ENCODE measurements at places on chromosomes 2 and 18. TPM values are rescaled to one million over a fixed set of nuclear protein-coding genes. Genes with fewer than 3 reads are reported as not detected.

DNA sequence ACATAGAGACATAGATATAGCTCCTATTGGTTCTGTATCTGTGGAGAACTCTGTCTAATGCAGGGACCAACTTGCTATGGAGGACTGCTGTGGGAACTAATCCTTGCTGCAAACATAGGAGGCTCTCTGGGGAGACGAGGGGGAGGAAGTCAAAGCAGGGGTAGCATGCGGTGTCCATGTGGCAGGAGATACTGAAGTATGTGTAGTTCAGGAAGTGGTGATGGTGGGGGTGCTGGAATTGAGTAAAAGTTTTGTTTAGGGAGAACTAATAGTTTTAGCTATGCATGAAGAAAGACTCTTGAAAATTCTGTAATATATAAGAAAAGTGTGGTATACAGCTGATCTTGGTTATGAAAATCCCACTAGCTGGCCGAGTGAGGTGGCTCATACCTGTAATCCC lies 62.0 kb downstream of the ANKRD44 start:
- peak overlapping the region; percentile 85 for H3K27ac ChIP-seq
- no peak for DNase-seq
- peaks cover 61% of the 10 kb centered on the region for H3K4me1 ChIP-seq
- peaks cover 34% of the 10 kb centered on the region for H3K36me3 ChIP-seq

- H3K27me3 ChIP-seq = peaks cover 26% of the 10 kb centered on the region
- peak overlapping the region; percentile 9 for H3K4me3 ChIP-seq
- no peak overlapping the region for H3K27ac ChIP-seq
- H3K4me1 ChIP-seq = peaks cover 15% of the 10 kb centered on the region
These were observed 245.9 kb upstream of the PXDN start for GRCh38 chr2:1990151-1990589.

GRCh38 chr2:2788076-2788475 lies 457.0 kb upstream of the MYT1L start:
- no peak overlapping the region for H3K27ac ChIP-seq
- H3K4me3 ChIP-seq = no peak overlapping the region

Gene CMPK2
- 102 TPM for total RNA-seq

DNA sequence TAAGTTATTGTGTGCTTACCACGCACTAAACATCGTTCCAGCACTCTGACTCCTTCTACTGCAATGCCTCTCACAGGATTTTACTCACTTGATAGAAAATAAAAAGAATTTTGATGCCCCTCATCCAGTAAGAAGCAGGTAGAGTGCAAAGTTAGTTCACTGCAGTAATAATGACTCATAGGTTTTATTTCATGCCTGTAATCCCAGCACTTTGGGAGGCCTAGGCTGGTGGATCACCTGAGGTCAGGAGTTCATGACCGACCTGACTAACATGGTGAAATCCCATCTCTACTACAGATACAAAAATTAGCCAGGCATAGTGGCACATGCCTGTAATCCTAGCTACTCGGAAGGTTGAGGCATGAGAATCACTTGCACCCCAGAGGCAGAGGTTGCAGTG lies 190.6 kb downstream of the RAD51AP2 start:
- no peaks in the 10 kb centered on the region for H3K36me3 ChIP-seq
- H3K27ac ChIP-seq = no peak overlapping the region
- H3K4me1 ChIP-seq = no peaks in the 10 kb centered on the region
- no peak for DNase-seq
- no peaks in the 10 kb centered on the region for H3K27me3 ChIP-seq

DNA sequence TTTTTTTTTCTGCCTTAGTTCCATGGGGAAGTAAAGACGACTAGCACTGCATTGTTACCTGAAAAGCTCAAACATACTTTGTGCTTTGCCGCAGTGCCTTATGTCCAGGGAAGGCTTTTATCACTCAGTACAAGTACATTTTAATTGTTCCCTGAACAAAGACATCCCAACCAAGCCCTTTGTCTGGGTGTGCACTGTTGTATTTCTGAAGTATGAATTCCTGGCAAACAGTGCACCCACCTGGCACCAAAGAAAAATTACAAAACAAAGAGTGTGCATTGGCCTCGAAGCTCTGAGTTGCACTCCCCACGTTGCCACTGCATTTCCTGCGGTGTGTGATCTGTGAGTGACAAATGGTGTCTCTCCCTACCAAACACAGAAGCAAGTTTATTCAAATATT lies 858.5 kb upstream of the PIK3C3 start:
- no peak for DNase-seq
- H3K27me3 ChIP-seq = no peaks in the 10 kb centered on the region
- H3K4me1 ChIP-seq = no peaks in the 10 kb centered on the region
- no peak overlapping the region for H3K27ac ChIP-seq

Gene VWA3B
- total RNA-seq = not detected

Gene ABCG5
- not detected for total RNA-seq

DNA sequence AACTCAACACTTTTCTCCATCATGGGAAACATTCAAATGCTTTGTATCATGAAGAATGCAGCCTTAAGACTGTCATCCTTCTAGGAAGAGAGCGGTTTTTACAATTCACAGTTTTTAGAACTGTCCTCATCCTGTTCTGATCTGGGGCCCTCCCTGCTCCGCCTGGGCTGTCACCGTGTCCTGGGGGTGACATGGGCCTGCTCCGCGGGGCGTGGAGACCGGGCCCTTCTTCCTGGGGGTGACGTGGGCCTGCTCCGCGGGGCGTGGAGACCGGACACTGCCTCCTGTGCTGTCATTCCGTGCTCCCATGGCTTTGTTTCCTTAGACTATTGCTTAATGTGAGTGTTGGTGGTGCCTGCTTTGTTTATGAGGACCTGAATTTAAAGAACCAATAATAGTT lies 122.8 kb downstream of the TMEM18 start:
- H3K4me3 ChIP-seq = no peak overlapping the region
- no peaks in the 10 kb centered on the region for H3K36me3 ChIP-seq
- no peaks in the 10 kb centered on the region for H3K4me1 ChIP-seq
- peaks cover 11% of the 10 kb centered on the region for H3K27me3 ChIP-seq
- no peak for DNase-seq

Gene MC2R
- not detected for total RNA-seq

DNA sequence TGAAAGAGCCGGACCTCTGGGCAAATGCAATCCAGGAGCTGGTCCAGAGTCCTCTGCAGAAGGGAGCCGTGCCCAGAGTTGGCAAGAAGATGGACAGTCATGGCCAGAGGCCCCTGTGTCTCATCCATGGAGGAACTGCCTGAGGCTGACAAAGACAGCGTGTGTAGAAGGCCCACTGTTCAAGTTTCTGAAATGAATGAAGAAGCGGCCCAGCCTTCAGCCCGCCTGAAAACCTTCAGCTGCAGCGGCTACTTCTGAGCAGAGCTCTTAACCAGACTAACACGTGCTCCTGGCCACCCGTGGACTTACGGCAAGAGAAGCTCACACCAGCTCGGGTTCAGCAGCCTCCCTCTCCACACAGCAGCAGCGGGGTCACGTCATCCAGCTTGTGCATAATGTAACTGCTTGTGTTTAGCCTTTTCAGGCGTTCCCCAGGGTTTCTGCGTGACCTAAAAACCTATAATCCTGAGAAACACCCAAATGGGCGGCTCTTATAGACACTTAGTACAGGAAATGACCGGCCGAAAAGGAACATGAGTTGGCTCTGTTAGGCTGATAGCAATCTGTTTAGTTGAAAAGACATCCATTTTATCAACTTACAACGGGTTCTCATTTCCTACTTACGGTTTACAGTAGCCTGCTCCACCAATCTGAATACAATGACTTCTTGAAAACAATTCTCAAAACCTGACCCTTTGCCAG lies at the start of gene FAM124B:
FAM124B (minus strand) TSS at position 467 of the 702 bp plus-strand sequence; CDS start at position 128, 339 bp downstream.
- no peaks in the 10 kb centered on the region for H3K36me3 ChIP-seq
- peak within 1 kb of the TSS; percentile 79 for H3K4me3 ChIP-seq
- peaks cover 8% of the 10 kb centered on the region for H3K27me3 ChIP-seq
- peak within 1 kb of the TSS; percentile 74 for H3K27ac ChIP-seq
- H3K4me1 ChIP-seq = peaks cover 3% of the 10 kb centered on the region
- DNase-seq = peak; percentile 39

- H3K27ac ChIP-seq = no peak overlapping the region
- no peaks in the 10 kb centered on the region for H3K36me3 ChIP-seq
- H3K4me3 ChIP-seq = no peak overlapping the region
- DNase-seq = no peak
- H3K27me3 ChIP-seq = peaks cover 7% of the 10 kb centered on the region
These were observed 142.1 kb downstream of the SLC4A10 start for GRCh38 chr2:161766334-161766733.

Gene HAUS1
- total RNA-seq = 49.4 TPM

DNA sequence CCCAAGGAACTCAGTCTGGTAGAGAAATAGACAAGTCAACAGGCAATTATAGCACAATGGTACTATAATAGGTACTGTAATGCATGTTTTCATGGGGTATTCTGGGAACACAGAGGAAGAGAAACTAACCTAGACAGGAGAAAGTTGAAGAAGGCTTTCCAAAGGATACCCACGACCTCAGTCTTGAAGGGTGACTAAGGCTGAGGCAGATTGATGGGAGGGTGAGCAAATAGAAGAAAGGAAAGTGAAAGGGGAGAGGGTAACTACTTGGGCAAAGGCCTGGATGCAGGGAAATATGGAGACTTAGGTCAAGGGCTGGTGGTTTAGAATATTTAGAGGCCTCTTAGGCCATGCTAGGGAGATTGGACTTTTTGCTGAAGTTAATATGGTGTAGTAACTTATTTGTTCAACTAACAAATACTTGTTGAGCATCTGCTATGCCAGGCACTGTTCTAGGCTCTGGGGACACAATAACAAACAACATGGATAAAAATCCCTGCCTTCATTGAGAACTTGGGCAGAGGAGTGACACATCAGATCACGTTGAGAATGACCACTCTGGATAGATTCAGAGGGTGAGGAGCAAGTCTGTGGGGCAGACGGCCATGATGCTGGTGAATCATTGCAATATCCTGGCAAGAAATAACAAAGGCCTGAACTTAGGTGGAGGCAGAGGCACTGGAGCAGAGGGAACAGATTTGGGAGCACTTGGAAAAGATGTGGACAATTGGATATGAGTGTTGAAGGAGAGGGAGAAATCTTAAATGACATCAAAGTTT lies 56.4 kb downstream of the PLB1 start:
- H3K36me3 ChIP-seq = no peaks in the 10 kb centered on the region
- H3K27ac ChIP-seq = peak overlapping the region; percentile 2
- DNase-seq = no peak

DNA sequence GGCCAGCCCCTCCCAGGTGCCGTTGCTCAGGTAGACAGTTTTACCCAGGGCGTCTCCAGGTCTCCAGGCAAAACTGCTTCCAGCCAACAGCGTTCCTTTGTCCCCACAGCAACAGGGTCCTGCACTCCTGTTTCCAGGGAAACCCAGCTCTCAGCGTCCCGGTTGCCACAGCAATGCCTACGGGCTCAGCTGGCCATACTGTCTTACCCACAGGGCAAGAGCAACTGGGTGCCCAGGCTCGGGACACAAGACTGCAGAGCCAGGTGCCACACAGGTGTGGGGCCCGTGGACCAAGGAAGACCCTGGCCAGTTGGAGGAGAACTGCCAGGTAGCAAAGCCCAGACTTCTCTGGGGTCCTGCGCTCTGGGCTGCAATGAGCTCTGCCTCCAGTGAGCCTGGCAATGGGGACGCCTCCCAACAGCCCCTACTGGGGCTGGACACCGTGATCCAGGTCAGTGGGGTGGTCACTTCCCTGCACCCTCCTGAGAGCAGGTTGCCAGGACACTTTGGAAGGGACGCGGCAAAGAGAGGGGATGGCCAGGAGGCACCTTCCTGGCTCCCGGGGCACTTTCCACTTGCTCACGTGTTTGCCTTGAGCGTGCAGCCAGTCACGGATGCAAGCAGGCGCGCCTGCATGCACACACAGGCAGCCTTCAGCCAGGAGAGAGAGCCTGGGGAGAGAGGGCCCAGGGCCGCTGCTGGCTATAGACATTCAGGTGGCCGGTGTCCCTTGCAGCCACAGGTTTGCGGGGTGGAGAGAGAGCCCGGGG lies at the start of gene CROCC2:
CROCC2 (plus strand) TSS at position 196 of the 770 bp plus-strand sequence; CDS start at position 374, 178 bp downstream.
- H3K36me3 ChIP-seq = no peaks in the 10 kb centered on the region
- DNase-seq = no peak
- H3K27me3 ChIP-seq = peaks cover 1% of the 10 kb centered on the region
- H3K4me3 ChIP-seq = no peak within 1 kb of the TSS
- no peaks in the 10 kb centered on the region for H3K4me1 ChIP-seq

- H3K36me3 ChIP-seq = peaks cover 5% of the 10 kb centered on the region
- peak; percentile 57 for DNase-seq
- H3K27me3 ChIP-seq = peaks cover 19% of the 10 kb centered on the region
- peaks cover 10% of the 10 kb centered on the region for H3K4me1 ChIP-seq
- H3K4me3 ChIP-seq = no peak overlapping the region
- H3K27ac ChIP-seq = no peak overlapping the region
These were observed 105.9 kb upstream of the CREB1 start for GRCh38 chr2:207423886-207424285.

GRCh38 chr2:176075481-176075880 lies 8.3 kb downstream of the EVX2 start:
- peaks cover 5% of the 10 kb centered on the region for H3K4me1 ChIP-seq
- no peak overlapping the region for H3K4me3 ChIP-seq
- H3K27ac ChIP-seq = no peak overlapping the region
- DNase-seq = no peak

Gene ACYP2
- total RNA-seq = 13.9 TPM

DNA sequence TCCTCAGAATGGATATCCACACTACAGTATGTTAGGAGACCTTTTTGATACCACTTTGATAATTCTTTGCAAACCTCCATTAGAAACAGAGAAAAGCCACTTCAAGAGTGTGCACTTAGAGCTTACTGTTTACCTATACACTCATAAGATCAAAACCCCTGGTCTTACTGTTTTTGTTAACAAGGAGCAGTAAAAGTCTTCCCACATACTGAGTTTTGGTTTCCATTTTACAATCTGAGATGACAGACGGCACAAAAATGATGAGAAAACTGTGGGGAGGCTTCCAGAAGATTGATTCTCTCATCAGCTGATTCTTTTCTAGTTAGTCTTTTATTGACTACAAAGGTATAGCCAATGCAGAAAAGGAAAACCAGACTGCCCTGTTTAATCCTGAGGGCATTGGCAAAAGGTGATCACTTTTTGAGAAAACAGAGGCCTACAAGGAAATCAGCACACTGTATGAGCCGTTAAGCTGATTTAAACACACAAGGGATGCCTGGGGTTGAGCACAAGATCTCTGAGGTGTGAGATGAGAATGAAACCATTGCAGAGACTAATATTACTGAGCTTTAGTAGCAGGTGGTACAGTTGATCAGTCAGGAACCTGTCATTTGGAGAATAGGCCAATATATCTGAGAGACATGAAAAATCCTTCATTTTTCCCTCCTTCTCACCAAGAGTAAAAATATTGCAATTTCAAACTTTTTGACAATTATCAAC lies 368.6 kb downstream of the GRB14 start:
- no peaks in the 10 kb centered on the region for H3K36me3 ChIP-seq
- H3K4me3 ChIP-seq = no peak overlapping the region
- H3K4me1 ChIP-seq = no peaks in the 10 kb centered on the region
- no peaks in the 10 kb centered on the region for H3K27me3 ChIP-seq
- DNase-seq = no peak

DNA sequence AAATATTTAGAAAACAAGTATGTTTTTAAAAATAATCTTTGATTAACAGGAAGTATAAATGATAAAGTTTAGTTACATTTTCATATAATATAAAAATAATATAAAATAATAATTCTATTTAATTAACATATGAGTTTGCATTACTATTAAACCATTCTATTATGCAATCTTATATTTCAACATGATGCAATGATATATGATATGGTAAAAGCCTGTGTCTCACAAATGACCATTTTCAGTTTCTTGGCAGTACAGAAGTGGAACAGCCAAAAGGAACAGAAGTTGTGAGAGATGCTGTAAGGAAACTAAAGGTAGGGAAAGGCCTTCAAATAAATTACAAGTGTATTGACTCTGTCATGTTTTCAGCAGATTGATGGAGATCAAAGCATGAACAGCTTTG lies 230.8 kb downstream of the GULP1 start:
- no peak overlapping the region for H3K4me3 ChIP-seq
- no peaks in the 10 kb centered on the region for H3K4me1 ChIP-seq
- no peak overlapping the region for H3K27ac ChIP-seq
- DNase-seq = no peak

GRCh38 chr2:74740741-74741431 lies 86.8 kb downstream of the SEMA4F start:
- no peak overlapping the region for H3K27ac ChIP-seq
- H3K27me3 ChIP-seq = peaks cover 6% of the 10 kb centered on the region
- DNase-seq = no peak
